ENCODE measurements at places on chromosomes 7 and 10.
A peak's percentile ranks its signal among the peaks of the same experiment; 100 is the strongest.

DNA sequence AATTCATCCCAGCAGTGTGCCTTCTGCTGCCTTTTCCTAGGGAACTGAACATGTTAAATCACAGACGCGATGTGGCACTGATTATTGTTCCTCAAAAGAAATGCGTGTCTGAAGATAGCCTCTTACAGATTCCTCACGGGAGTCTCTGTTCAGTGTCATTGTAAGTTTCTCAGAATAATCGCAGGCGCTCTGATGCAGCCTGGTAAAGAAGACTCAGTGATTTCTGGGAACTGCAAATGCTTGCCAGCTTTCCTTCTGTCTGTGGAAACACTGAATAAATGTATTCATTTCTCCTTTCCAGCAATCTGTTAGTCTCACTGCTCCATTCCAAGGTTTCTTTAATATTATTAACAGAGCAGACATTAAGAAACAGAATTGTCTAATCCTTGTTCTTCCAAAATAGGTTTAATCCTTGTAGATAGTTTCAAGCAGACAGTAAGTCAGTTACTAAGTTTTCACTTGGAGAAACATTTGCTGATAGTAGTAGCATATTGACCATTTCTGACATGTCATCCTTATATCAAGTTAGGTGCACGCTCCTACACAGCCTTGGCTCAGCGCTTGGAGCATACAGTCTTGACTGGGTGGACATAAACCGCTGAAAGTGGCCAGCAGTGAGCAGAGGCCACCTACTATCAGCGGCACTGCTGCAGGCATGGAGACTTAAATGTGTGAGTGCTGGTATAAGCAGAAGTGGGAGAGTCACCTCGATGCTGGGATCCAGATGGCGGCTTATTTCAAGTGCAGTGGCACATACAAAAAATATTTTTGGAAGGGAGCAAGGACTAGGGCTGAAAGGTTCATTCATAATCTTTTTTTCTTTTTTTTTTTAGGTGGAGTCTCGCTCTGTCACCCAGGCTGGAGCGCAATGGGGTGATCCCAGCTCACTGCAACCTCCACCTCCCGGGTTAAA is 27.7 kb downstream of the MMRN2 start:
- DNase-seq = no peak

GRCh38 chr7:8434290-8435002 is 1.0 kb downstream of the NXPH1 start:
- DNase-seq = no peak

DNA sequence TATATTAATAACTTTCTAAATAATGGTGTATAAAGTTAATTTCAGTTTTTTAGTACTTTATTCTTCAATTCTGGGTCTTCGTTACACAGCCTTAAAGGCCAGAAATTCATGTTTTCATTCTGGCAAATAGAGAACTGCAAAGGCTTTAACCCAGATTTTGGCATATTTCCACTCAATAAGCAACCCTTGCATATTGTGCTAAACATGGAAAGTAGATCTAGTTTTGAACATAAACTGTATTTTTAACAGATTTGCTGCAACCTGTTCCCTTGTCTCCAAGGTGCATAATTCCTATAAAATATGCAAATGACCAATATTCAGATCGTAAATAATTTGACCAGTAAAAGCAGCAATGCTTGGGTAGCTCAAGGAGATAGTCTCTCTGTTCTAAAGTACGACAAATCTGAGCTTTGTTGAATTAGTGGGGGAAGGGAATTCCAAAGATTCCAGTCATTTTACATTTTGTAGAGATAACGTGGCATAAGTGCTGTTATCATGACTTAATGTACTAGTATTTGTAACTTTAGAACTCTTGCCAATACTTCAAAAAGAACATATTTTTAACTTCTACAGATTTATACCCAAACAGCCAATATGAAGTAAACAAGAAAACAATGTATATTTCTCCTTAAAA is 46.4 kb upstream of the RSBN1L start:
- no peak for DNase-seq

GRCh38 chr10:10302689-10303088 is 715.0 kb upstream of the CELF2 start:
- DNase-seq = no peak

DNA sequence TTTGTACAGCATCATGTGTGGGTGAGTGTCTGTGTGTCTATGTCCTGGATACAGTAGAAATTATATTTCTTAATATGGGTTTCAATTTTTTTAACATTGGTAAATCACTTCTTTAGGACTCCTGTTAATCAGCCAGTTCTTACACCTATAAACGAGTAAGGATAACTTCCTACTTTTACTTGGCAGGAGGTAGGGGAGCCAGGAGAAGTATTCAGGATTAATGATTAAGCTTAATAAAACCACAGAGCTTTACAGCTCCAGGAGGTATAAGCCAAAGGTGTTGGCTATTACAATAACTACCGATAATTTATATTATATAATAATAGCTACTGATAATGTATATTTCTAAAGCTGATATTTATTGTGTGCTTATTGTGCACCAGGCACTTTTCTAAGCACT is 1.7 kb upstream of the FAM3C start:
- DNase-seq = no peak

- peak; percentile 39 for DNase-seq
Observed at GRCh38 chr10:43846187-43846680, 197.6 kb upstream of the ZNF32 start.

DNA sequence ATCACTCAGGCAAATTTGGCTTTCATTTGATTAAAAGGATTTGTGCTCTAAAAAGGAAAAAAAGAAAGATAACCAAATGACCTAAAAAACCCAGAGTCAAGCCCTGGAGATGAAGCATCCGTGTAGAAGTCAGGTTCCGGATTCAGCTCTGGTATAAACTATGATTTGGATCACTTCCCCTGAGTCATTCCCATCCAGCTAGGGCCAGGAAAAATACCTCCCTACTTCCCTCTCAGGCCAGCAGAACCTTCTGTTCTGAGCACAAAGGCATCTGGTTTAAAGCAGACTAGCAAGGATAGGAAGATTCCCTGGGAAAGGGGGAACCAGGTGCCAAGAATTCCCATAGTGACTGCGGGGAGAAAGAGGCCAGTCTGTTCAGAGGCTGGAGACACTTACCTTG is 25.7 kb upstream of the NDST2 start:
- DNase-seq = no peak

DNA sequence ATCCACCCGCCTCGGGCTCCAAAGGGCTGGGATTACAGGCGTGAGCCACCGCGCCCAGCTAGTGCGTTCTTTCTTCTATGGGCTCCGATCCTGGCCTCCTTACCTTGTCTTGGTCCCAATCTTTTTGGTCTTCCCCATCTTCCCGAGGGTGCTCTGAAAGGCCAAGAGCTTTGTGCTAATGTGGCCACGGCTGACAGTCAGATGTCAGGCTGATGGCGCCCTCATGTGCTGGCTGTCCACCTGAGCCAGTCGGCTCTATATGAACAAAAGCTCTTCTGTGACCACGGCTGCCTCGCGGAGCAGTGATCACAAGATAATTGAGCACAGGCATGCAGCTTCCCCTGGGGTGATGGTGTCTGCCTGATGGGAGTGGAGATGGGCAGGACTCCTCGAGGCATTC is 11.0 kb upstream of the AHCYL2 start:
- no peak for DNase-seq

- DNase-seq = no peak
Observed at GRCh38 chr7:95716357-95717122, 55.8 kb upstream of the DYNC1I1 start.

DNA sequence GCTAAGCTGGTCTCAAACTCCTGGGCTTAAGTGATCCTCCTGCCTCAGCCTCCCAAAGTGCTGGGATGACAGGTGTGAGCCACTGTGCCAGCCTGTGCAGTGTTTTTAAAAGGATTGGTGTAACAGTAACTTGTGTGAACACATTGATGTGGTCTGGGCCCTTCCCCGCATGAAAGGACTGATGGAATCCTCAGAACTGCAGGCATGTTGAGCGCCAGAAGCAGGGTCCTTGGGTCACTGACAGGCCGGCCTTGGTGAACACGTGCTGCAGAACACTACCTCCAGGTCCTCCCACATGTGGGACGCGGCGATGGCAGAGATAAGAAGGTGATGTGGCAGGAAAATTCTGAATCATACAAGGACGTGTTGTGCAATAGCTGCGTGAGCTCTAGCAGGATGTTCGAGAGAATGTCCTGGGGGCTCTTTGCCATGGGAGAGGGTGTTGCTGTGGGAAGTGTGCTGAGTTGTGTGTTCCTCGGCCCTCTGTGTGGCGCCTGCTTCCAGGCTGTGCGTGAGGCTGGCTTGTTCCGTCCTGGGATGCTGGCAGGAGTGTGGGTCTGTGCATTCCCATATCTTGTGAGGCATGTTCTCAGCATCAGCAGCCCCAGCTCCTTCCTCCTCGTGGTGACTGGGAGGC is 68.2 kb downstream of the DNAJB6 start:
- peak; percentile 26 for DNase-seq

- no peak for DNase-seq
Observed at GRCh38 chr7:151254316-151254715, 5.8 kb upstream of the SMARCD3 start.

- no peak for DNase-seq
Observed at GRCh38 chr10:120095875-120096274, 203.3 kb downstream of the SEC23IP start.

GRCh38 chr10:124249812-124250432 is 156.5 kb upstream of the CHST15 start:
- DNase-seq = no peak
